ENCODE measurements at places on chromosomes 3 and 15.

GRCh38 chr3:146164071-146164470 is 3.1 kb upstream of the PLOD2 start:
- DNase-seq: no peak

- DNase-seq: no peak
Measured at GRCh38 chr3:44509393-44509921, 32.0 kb upstream of the ZNF445 start.

DNA sequence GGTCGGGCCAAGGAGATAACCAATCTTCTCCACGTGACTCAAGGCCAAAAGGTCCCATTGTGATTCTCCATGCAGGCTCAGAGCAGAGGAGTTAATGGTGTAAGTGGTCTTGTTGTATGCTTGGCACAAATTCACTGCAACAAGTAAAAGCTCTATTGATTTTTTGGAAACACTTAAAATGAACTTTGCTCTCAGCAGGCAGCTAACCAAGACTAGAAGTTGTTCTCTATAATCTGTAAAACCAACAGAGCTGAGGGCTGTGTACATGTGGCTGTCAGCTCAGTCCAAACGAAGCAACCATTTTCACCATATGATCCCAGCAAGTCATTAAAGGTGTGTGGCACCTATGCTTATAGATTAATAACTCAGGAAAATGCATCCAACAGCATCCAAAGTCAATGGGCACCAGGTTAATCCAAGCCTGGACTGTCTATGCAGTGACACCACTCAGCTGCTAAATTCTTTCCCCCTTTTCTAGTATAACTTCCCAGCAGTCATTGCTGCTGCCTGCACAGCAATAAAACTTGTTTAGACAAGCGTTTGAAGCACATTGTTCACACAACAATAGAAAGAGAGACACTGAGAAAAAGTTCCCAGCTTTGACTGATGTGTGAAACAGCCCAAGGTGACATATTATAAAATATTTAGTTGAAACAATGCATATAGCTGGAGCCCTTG is 603.8 kb upstream of the ADAMTS9 start:
- DNase-seq: no peak

- DNase-seq: no peak
Measured at GRCh38 chr15:77810130-77810571, 177.4 kb upstream of the LINGO1 start.

- DNase-seq: no peak
Measured at GRCh38 chr3:192122832-192123594, 604.3 kb downstream of the FGF12 start.

DNA sequence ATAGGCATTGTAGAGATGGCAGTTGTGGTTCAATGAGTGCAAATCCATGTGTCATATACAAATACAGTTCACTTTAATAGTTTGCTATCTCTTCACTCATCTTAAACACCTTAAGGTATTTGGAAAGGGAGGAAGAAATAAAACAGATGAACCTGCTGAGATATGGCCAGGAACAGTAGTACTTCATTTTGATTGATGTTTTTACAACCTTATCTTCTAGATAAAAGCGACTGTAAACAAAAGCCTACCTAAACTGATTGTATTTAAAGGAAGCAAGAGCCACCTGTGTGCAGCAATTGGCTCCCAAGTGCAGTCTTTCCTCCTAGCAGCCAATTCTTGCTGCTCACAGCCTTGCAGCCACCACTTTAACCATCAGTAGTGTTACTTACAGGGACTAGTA is 217.7 kb downstream of the CDIN1 start:
- DNase-seq: no peak

- peak; percentile 56 for DNase-seq
Measured at GRCh38 chr3:121998030-121998580, 23.9 kb downstream of the ILDR1 start.
